ENCODE measurements at places on chromosomes 4 and X.
A peak's percentile ranks its signal among the peaks of the same experiment; 100 is the strongest.

DNA sequence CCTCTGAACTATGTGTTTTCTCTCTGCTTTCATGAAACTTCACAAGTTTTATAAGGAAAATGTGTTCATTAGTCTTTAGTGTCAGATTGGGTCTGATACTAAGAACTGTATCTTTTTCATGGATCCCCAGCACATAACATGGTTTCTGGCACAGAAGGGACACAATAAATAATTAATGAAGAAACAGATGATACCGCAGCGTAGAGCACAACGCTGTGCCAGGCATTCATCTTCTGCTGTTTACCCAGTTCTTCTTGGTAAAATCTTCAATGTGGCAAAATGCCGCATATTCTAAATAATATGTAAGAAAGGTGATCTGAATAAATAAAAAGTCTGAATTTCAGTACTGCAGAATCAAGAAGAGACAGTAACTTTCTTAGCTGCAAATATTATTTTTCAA is 12.3 kb downstream of the SCARB2 start:
- DNase-seq = no peak

- no peak for DNase-seq
Measured at GRCh38 chr4:151991001-151991883, 230.4 kb upstream of the GATB start.

GRCh38 chrX:259692-260355 is 21.4 kb upstream of the PLCXD1 start:
- no peak for DNase-seq

DNA sequence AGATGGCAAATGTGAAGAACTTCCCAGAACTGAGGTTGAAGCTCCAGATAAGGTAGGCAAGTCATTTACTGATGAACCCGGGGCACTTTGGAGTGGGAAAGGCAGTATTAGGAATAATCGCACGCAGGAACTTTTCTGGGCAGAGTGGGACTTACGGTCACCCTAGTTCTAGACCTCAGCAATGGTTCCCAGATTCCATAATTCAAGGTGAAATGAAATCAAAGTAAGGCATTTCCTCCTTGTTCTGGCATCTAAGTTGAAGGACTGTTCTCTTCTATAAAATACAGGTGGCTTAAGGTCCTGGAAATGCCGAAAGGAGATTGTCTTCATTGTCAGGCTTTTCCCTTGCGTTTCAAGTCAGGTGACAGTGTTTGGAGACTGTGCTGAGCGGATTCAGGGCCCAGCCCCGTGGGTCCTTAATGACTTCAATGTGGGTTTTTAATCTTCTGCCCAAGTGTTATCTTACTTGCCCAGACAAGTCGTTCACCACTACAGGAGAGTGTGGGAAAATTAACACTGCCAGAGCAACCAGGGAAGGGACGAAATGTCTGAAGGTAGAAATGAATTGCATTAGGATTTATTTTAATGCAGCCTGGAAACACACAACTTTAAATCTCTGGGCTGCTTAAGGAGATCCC is 52.1 kb upstream of the STOX2 start:
- DNase-seq = no peak

DNA sequence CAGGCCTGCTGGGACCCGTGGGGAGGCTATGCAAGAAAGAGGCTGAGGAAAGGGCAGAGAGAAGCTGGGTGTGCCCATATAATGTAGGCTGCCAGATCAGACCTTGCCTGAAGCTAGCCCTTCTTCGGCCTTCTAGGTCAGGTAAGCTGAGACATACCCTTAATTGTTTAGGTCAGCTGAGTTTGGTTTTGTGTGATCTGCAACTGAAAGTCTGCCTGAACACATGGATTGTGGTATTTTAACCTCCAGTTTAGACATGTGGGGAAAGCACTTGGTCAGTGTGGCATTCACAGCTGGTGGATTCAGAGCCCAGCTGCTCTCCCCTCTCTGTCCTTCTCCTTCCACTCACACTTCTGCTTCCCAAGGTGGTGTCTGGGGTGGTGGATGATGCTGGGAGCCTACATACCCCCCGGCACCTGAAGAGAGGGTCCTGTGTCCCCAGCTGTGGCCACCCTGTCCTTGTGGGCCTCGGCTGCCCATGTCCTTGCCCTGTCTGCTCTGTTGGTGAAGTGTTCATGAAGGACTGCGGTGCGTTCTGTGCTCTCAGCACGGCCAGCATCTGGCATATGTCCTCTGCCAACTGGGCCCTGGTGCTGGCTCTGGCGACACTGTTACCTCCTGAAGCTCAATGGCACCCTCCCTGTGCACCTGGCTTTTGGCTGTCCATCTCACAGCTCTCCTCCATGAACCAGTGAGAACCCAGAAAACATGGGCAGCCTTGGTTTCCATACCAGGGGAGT is 82.1 kb downstream of the NAT8L start:
- DNase-seq = no peak

DNA sequence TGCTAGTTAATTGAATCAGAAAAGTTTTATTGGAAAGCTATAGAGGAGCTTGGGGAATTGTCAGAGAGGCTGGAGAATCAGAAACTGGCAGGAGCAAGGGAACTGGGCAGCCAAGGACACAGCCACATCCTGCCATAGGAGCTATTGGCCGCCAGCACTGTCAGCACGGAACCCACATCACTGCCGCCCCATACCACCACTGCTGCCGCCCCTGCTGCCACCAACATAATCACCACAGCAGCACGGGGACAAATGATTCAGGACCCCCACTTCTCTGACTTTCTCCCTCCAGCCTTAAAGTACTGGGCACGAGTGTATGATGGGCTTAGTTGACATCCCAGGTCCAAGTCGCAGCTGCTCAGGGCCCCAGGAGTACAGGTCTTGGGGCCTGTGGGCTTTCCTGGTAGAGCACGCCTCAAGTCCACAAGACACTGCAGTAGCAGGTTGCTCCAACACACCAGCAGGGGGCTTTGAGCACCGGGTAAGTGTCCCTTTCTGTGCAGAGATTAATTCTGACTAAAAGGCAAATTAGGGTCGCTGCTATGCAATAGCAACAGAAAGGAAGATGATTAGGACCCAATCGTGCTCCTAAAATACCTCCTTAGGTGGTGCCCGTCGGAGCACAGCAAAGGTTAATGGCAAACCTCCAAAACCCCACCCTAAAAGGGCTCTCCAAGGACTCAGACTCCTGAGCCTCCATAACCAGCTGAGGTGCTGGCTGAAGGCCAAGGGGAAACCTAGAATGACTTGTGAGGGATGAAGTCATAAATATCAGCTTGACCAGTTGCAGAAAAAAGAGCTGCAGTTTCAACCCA is 6.9 kb downstream of the PJA1 start:
- no peak for DNase-seq

- DNase-seq = no peak
Measured at GRCh38 chr4:59571805-59572430, 1628.2 kb upstream of the ADGRL3 start.

- no peak for DNase-seq
Measured at GRCh38 chr4:145107126-145107525, 9.0 kb downstream of the ABCE1 start.

DNA sequence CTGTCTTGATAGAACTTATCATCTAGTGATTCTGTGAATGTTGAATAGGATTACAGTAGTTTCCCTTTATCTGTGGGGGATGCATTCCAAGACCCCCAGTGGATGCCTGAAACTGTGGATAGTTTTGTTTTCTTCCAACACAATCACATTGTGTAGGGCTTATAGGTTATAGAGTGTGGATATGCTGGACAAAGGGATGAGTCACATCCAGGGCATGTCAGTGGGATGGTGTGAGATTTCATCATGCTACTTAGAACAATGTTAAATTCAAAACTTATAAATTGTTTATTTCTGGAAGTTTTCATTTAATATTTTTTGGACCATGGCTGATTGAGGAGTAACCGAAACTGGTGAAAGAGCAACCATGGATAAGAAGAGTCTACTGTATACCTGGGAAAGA is 432.3 kb upstream of the ATOH1 start:
- DNase-seq = no peak

GRCh38 chr4:159455675-159456237 is 352.9 kb downstream of the RAPGEF2 start:
- no peak for DNase-seq

- DNase-seq = no peak
Measured at GRCh38 chr4:69920874-69921273, 10.0 kb upstream of the CSN1S1 start.

DNA sequence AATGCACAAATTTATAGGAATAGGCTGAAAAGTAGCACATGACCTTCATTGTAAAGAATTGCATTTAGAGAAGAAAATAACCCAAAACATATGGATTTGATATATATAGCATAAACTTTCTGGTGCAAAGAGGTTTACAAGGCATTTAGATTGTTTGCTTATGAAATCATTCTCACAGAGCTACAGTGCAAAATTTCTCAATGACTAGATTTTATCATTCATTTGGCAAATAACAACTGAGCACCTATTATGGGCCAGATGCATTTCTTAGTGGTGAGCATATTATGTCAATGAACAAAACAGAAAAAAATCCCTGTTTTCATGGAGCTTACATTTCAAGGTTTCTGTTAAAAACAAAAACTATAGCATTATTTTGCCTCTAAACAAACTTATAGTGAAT is 34.1 kb upstream of the TNIP3 start:
- DNase-seq = no peak

- no peak for DNase-seq
Measured at GRCh38 chr4:100926039-100926717, 408.4 kb upstream of the EMCN start.

DNA sequence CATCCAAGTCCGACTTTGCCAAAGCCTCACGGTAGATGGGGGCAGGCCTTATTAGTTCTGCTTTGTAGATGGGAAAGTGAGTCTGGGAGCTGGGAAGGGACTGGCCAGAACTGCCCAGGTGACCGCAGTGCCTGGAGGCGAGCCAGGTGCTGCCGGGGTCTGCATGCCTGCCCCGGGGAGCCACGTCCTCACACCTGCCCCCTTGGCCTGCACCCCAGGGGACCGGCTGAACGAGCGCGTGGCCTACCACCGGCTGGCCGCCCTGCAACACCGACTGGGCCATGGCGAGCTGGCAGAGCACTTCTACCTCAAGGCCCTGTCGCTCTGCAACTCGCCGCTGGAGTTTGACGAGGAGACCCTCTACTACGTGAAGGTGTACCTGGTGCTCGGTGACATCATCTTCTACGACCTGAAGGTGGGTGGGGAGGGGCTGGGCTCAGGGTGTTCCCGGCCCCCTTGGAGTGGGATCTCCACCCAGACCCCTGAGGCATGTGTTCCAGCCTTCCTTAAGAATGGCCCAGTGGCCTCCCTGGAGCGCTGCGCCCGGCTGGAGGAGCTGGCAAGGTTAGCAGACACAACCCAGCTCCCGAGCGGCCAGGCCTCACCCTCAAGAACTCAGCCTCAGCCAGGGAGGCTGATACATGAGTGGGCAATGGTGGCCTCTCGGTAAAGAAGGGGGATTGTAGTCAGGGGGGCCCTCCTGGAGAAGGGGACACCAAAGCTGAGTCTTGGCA is 32.1 kb upstream of the HTRA3 start:
- no peak for DNase-seq

GRCh38 chr4:14853176-14853943 is 148.9 kb upstream of the CPEB2 start:
- DNase-seq = peak; percentile 48

DNA sequence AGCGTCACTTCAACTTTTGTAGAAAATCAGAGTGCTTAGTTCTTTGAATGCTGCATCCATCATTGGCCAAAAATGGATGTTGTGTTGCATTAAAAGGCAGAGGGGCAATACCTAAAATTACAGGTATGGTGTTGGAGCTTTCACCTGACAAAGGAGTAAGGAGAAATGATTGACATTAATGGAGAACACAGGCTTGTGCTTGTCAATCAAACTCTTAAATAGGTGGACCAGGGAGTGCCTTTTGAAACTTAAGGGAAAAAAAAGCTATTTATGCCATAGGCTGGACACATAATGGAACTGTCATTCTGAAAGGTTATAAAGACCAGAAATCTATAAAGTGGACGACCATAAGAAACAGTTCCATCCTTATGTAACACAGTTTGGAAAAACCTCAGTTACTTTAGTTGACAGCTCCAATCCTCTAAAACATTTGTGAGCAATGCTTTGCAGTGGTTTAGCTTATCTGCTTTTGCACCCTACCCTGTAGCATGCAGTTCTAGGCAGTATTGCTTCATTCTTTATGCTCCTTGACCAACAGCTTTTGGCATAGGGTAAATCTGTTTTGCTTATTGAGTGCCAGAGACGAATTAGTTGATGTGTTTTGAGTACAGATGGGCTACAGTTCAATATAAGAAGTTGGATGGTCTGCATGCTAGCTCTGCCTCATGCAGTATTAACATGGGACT is 2.4 kb downstream of the HADH start:
- DNase-seq = no peak

DNA sequence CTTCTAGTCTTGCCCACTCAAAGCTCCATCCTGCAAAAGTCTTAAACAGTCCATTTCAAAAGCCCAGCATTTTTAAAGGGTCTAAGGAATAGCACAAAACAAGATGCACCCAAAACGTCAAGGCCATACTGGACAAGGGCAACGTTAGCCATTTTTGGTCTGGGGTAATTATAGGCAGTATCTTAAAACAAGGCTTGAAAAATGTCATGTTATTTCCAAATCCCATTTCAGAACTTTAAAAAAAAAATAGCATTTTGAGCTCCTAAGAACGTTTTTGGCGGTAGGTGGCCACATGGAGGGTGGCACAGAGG is 584 bp upstream of the TMEM165 start:
- DNase-seq = no peak

DNA sequence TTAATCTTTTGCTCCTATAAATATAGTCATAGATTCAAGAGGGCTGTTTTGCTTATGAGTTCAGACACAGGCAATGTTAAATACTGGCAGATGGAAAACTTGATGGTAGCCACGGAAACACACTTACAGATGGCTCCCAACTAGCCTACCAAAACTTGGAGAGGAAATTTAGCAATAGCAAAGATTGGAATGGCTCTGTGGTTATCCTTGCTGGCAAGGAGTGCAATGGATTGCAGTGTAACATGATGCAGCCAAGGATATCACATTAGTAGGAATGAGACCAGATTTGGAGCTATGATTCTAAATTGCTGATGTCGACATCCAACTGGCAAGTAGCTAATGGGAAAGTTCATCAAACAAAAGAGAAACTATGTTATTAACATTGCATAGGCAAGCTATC is 791.0 kb upstream of the DIAPH2 start:
- no peak for DNase-seq

DNA sequence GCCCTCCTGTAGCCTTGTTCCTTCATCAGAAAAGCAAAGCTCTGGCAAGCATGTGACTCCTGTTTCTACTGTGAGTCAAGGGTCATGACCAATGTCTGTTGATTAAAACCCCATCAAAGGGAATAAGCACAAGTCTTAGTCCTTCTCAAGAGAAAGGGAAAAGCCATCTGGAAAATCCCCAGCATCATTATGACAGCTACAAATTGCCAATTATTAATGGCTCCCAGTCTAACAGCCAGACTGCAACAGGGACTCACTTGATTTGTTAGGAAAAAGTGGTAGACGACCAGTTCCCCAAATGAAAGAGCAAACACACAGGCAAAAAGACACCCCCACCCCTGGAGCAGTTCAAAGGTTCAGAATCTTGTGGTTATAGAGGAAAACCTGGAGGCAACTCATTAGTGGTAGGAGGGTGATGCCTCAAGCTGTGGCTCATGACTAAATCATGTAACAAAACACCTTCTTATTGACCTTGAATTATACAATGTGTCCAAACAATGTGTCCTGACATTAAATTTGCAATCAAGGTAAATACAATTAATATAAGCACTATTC is 315.7 kb downstream of the HNRNPD start:
- no peak for DNase-seq

GRCh38 chrX:121733514-121733913 is 686.1 kb downstream of the GLUD2 start:
- no peak for DNase-seq

- DNase-seq = no peak
Measured at GRCh38 chr4:56360071-56360470, 27.2 kb downstream of the AASDH start.
